ENCODE measurements at places on chromosomes 7 and 10.

- no peak overlapping the region for H3K27ac ChIP-seq
- no peak overlapping the region for H3K4me3 ChIP-seq
- H3K36me3 ChIP-seq: no peaks in the 10 kb centered on the region
- peaks cover 34% of the 10 kb centered on the region for H3K4me1 ChIP-seq
- DNase-seq: no peak
- no peaks in the 10 kb centered on the region for H3K27me3 ChIP-seq
These were observed 86.3 kb downstream of the KAT6B start for GRCh38 chr10:74912682-74913081.

DNA sequence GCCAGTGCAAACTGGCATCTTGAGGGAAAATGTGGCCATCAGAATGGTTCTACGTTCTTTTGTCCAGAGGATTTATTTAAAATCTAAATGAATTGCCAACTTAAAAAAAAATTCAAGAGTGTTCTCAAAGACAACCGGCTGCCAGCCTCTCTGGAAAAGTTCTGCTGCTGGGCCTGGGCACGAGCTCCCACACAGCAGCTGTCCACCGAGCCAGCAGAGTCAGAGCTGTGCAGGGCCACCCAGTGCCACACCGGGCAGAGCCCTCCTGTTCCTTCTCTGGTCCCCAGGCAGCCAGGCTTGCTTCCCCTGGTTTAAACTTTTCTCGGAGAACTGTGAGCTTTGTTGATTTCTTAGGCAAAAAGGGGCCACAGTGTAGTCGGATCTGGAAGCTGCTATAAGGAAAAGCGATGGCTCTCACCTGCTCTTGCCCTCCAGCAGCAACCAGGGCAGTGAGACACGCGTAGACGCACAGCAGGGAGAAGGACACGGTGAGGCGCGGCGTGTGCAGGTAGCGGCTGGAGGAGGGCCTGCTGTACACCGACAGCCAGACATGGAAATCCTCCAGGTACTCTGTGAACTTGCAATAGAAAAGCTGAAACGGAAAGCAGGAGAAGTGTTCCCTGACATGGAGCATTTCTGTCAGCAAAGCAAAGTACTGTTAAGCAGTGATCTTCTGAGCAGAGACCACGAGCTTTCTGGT, 111.6 kb downstream of the PKD1L1 start:
- no peaks in the 10 kb centered on the region for H3K4me1 ChIP-seq
- H3K27me3 ChIP-seq: no peaks in the 10 kb centered on the region
- DNase-seq: no peak
- H3K36me3 ChIP-seq: no peaks in the 10 kb centered on the region

- H3K27me3 ChIP-seq: no peaks in the 10 kb centered on the region
- peaks cover 11% of the 10 kb centered on the region for H3K4me1 ChIP-seq
- no peak overlapping the region for H3K4me3 ChIP-seq
- H3K27ac ChIP-seq: peak overlapping the region; percentile 57
These were observed 52.4 kb downstream of the CALD1 start for GRCh38 chr7:134831862-134832261.

GRCh38 chr7:71601851-71602250, 469.9 kb downstream of the GALNT17 start:
- H3K27ac ChIP-seq: no peak overlapping the region
- H3K36me3 ChIP-seq: no peaks in the 10 kb centered on the region
- H3K27me3 ChIP-seq: no peaks in the 10 kb centered on the region
- H3K4me1 ChIP-seq: no peaks in the 10 kb centered on the region
- no peak overlapping the region for H3K4me3 ChIP-seq
- DNase-seq: no peak

DNA sequence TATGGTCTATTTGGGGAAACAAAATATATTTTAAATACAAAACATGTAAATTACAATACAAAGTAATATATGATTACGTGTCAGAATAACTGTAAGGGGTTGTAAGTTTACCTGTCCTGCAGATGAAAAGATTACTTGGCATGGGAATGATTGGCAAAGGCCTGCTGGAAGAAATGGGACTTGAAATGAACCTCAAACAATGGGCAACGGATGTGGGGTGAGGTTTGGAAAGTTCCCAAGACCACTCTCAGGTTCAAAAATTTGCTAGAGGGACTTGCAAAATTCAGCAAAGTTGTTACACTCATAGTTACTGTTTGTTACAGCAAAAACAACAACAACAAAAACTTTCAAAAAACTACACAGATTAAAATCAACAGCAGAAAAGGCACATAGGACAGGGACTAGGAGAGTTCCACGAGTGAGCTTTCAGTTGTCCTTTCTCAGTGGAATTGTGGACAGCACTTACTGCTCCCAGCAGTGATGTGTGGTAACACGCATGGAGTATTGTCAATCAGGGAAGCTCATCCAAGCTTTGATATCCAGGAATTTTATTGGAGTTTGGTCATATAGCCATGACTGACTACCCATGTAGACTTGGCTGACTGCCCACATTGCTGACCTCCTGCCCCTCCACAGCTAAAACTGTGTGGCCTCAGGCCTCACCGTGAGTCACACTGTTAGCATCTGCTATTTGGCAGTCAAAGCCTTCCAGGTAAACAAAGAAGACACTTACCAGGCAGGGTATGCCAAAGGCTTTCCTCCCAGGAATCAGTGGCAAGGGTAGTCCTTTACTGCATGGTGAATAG, 43.8 kb downstream of the EXOC6 start:
- no peaks in the 10 kb centered on the region for H3K4me1 ChIP-seq
- H3K27ac ChIP-seq: no peak overlapping the region
- H3K36me3 ChIP-seq: no peaks in the 10 kb centered on the region
- no peak overlapping the region for H3K4me3 ChIP-seq
- H3K27me3 ChIP-seq: no peaks in the 10 kb centered on the region
